Activated T-cell treated with anti-CD3 and anti-CD28 coated beads, Interleukin-2, amount 50 U/mL, for 4 hours (primary cell): ENCODE measurements at places on chromosomes 13 and 19. TPM values are rescaled to one million over a fixed set of nuclear protein-coding genes. Genes with fewer than 3 reads are reported as not detected.
A peak's percentile ranks its signal among the peaks of the same experiment; 100 is the strongest.

DNA sequence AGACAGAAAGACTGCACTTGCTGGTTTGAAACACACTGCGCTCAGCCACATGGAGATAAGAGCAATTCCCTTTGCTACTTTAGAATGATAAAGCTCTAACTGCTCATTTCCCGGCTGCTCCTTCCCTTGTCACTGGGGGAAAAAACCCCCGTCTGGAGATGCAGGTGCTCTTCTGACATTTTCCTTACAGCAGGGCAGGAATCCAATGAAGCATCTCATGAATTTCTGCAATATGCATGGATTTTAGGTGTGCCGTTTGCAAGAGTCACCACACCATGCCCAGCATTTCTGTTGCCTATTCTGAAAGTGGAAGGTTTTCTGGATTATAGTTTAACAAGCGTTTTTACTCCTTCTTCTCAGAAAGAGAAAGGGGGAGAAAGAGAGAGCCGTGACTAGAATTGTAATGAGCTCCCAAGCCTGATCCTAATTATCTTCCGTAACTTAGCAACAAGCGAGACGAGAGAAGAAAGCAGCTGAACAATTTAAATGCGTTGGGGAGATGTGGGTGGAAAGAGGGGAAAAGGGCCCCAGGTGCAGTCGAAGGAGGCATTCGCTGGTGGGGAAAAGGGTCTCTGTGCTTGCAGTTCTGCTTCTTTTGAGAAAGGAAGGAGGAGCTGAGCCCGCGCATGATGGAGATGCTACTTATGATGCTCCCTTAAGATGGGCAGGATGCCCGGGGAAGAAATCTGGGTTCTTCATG, 76.6 kb upstream of the SPATA13 start:
- no peak for DNase-seq

- DNase-seq = no peak
Observed at GRCh38 chr19:12295191-12295590, 508 bp upstream of the ZNF44 start.

DNA sequence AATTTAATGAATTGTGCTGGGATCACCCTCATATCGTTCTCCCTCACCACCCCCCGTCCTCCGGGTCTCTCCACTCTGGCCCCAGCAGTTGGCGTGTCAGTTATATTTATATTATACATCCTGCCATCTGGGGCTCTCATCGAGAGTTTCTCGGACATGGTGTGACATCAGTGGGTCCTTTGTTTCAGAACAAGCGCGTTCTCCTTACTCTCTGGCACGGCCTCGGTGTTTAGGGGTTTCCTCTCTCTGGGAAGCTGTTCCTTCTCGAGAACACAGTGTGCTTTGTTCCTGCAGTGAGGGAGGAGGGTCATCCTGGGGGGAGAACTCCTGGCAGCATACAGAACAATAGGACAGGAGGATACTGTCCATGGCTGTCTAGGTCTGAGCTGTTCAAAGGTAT, 9.8 kb upstream of the MCF2L start:
- DNase-seq = no peak

DNA sequence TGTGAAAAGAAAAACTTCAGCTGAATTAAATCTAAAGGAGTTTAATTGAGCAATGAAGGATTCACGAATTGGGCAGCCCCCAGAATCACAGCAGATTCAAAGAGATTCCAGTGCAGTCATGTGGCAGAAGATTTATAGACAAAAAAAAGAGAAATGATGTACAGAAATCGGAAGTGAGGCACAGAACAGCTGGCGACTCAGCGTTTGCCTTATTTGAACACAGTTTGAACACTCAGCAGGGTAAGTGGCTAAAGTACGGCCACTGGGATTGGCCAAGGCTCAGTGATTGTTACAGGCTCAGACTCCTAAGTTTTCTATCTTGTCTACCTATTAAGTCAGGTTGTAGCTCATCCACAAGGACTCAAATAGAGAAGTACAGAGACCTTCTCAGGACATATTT, 11.6 kb upstream of the CFAP97D2 start:
- no peak for DNase-seq

GRCh38 chr19:38837656-38838121, 6.1 kb upstream of the ECH1 start:
- no peak for DNase-seq

GRCh38 chr19:49165865-49166301, 8.3 kb downstream of the TRPM4 start:
- DNase-seq = no peak

RFPL4AL1 gene
- not detected for total RNA-seq

ZNF486 gene
- 4.3 TPM for total RNA-seq

DNA sequence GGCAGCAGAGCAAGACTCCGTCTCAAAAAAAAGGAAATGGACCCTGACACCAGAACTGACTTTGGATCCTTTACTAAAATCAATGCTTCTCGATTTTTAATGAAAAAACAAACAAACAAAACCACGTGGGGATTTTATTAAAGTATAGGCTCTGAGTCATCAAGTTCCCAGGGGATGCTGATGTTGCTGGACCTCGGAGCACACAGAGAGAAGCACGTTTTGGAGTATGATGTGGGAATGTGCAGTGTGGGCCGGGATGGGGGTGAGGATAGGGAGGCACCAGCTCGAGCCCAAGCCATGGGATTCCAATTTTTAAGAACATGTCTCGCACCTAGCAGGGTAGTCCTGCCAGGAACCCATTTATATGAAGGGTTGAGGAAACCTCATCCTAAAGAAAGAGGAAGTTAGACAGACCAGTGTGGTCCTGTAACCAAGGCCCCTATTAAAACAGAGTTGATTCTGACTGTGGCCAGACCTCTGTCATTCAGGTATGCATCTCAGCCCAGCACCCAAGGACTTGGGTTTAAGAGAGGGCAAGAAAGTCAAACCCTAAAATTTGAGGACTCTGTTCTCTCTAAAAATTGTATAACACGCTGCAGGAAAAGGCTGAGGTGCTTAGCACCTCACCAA, 6.4 kb downstream of the FLT1 start:
- DNase-seq = no peak

CAMSAP3 gene
- 0.38 TPM for total RNA-seq

GRCh38 chr13:51784097-51784496, 19.9 kb downstream of the DHRS12 start:
- DNase-seq = no peak

GRCh38 chr19:10206226-10206885, 11.6 kb upstream of the DNMT1 start:
- no peak for DNase-seq

- DNase-seq = peak; percentile 26
Observed at GRCh38 chr19:50486823-50487515, 10.3 kb upstream of the GARIN5A start.

LIM2 gene
- 0.65 TPM for total RNA-seq

DNA sequence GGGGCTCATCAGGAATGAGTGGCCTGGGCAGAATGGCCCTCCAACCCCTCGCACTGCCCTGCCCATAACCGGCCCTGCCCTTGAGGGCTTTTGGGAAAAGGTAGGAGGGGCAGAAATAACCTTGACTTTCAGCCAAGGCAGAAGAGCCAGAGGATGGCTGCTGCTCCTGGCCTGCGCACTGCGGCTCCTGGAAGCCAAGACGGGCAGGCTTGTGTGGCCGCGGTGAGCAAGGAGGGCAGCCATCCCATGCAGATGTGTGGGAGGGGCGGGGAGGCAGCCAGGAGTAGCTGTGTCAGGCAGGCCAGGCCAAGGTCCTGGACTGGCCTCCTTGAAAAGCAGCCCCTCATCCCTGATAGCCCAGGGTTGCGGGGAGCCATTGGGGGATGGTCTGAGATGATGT, 57.6 kb upstream of the URI1 start:
- no peak for DNase-seq

EFNB2 gene
- total RNA-seq = 0.30 TPM

DNA sequence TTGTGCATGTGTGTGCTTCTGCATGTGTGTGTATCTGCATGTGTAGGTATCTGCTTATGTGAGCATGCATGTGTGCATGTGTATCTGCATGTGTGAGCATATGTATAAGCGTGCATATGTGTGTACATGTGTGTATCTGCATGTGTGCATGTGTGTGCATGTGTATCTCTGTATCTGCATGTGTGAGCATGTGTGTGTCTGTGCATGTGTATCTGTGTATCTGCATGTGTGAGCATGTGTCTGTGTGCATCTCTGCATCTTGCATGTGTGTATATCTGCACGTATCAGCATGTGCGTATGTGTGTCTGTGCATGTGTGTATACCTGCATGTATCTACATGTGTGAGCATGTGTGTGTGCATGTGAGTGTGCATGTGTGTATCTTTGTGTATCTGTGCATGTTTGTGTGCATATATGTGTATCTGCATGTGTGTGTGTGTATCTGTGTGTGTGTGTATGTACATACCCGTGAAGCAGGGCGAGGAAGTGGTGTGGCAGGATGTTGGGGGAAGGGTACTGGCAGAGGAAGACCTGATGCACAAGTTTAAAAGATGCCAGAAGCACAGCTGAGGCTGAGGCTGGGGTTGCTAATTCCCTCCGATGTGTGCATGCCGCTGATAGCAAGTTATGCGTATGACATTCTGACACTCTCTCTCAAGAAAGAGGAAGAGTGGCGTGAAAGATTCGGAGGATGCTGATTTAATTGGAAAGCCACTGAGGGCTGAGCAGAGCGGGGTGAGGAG, 64.2 kb downstream of the TEX29 start:
- no peak for DNase-seq

- no peak for DNase-seq
Observed at GRCh38 chr19:34118879-34119748, 53.2 kb upstream of the LSM14A start.

DNA sequence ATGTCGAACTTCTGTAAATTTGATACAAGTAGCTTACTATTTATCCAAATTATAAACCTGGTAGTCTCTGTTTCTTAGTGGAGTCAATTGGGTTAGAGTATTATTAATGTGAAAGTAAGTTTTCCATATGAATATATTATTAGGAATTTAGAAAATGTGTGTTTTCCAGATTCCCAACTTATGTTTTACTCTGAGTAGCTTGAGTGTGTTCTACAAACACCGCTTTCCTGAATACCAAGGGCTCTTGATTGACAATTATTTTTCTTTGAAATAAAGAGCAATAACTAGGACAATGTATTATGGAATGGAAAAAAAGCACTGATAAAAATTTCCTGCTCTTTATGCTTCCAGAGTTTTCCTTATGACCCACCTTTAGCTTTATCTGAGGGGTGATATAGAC, 233.6 kb downstream of the POSTN start:
- no peak for DNase-seq

DNA sequence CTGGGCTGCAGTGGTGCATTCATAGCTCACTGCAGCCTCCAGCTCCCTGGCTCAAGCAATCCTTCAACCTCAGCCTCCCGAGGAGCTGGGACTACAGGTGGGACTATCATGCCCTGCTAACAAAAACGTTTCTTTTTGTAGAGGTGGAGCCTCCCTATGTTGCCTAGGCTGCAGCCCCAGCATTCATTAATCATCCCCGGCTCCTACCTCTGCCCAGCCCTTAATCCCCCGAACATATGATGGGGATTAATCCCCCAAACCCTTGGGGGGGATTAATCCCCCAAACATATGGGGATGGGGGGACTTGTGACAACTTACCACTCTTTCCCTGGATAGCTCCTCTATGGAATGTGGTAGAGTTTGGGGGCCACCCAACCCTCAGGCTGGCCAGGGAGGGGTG, 45.9 kb downstream of the SUGP2 start:
- DNase-seq = no peak

C19orf67 gene
- not detected for total RNA-seq

GRCh38 chr19:37763488-37763887, 15.9 kb downstream of the ZNF573 start:
- no peak for DNase-seq

YJEFN3 gene
- total RNA-seq = 13.7 TPM

DNA sequence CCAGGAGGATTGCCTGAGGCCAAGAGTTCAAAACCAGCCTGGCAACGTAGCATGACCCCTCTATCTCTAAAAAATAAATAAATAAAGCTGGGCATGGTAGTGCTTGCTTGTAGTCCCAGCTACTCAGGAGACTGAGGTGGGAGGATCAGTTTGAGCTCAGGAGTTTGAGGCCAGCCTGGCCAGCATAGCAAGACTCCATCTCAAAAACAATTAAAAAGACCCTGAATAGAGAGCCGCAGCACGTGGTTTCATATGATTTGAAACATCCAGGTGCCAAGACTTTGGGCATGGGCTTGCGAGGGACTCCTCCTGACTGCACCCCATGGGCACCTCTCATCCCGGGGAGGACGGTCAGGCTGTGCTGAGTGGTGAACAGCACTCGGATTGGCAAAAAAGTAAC, 63.9 kb downstream of the ZIC5 start:
- DNase-seq = no peak

- DNase-seq = no peak
Observed at GRCh38 chr13:40780822-40781401, 8.5 kb upstream of the SLC25A15 start.

TBC1D4 gene
- total RNA-seq = 25.1 TPM

PSG11 gene
- not detected for total RNA-seq
